A673 (cell line): ENCODE measurements at places on chromosomes 16 and 17. TPM values are rescaled to one million over a fixed set of nuclear protein-coding genes. Genes with fewer than 3 reads are reported as not detected.

The MRM1 gene
- total RNA-seq = 5.7 and 6.5 TPM in 2 replicates

GRCh38 chr16:49460786-49461470 lies 87.3 kb downstream of the C16orf78 start:
- no peaks in the 10 kb centered on the region for H3K36me3 ChIP-seq
- no peak overlapping the region for H3K27ac ChIP-seq
- H3K27me3 ChIP-seq = no peaks in the 10 kb centered on the region
- DNase-seq = no peak

- peak; percentile 69 for DNase-seq
- H3K36me3 ChIP-seq = no peaks in the 10 kb centered on the region
- peaks cover 6% of the 10 kb centered on the region for H3K4me1 ChIP-seq
- H3K4me3 ChIP-seq = peak within 1 kb of the TSS; percentile 60
- H3K27me3 ChIP-seq = no peaks in the 10 kb centered on the region
Observed at GRCh38 chr17:47693731-47694580, at the start of gene TBKBP1. TSS of gene TBKBP1 (plus strand) at chr17:47694161. CDS start at chr17:47696113, 1,952 bp downstream.

The ZNF629 gene
- total RNA-seq = 25.3 and 26.9 TPM in 2 replicates

The MT1G gene
- 10.8 and 48.8 TPM in 2 replicates for total RNA-seq

- no peak for DNase-seq
- H3K27ac ChIP-seq = no peak overlapping the region
- H3K4me1 ChIP-seq = no peaks in the 10 kb centered on the region
- no peaks in the 10 kb centered on the region for H3K27me3 ChIP-seq
- no peaks in the 10 kb centered on the region for H3K36me3 ChIP-seq
Observed at GRCh38 chr16:84214451-84215066, 23.6 kb downstream of the ADAD2 start.

GRCh38 chr16:65967376-65967775 lies 399.1 kb upstream of the CDH5 start:
- H3K36me3 ChIP-seq = no peaks in the 10 kb centered on the region
- H3K27me3 ChIP-seq = no peaks in the 10 kb centered on the region
- H3K4me3 ChIP-seq = no peak overlapping the region
- DNase-seq = no peak
- H3K27ac ChIP-seq = no peak overlapping the region

GRCh38 chr17:78535273-78536197 lies 41.7 kb downstream of the DNAH17 start:
- H3K27ac ChIP-seq = no peak overlapping the region
- no peak overlapping the region for H3K4me3 ChIP-seq
- no peaks in the 10 kb centered on the region for H3K4me1 ChIP-seq
- H3K36me3 ChIP-seq = no peaks in the 10 kb centered on the region
- DNase-seq = no peak

DNA sequence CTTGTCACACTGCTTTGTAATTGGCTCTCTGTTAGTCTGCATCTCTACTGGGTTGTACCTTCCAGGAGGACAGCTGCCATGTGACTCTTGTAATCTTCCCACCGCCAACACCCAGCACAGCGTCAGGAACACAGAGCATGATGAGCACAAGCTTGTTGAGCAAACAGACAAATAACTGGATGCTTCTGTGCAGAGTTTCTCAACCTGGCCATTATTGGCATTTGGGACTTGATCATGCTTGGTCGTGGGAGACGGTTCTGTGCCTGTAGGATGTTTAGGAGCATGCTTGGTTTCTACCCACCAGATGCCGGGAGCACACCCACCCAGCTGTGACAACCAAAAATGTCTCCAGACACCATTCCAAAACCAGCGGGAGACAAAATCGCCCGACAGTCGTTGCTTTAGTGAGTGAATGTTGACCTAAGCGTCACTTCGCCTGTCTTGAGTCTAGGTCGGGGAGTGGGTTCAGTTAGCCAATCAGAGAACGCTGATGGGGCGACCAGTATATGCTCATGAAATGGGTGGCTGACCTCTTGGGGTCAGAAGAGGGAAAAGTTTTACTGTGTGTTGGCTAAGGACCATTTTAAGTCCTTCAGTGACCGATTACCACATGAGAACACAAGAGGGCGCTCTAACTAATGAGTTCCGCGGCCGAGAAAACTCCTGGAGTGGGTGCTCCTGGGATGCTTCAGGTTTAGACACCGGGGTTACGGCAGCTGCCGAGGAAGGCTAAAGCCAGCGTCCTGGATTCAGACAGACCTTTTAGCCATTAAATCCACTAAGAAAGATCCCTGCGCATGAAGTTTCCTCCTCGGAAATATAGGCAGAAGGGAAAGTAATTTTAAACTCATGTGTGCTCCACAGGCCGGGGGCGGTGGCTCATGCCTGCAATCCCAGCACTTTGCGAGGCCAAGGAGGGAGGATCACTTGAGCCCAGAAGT lies 57.8 kb upstream of the TEX2 start:
- H3K36me3 ChIP-seq = no peaks in the 10 kb centered on the region
- no peaks in the 10 kb centered on the region for H3K4me1 ChIP-seq
- H3K27me3 ChIP-seq = no peaks in the 10 kb centered on the region
- no peak overlapping the region for H3K4me3 ChIP-seq
- peak; percentile 85 for DNase-seq

The DRC7 gene
- total RNA-seq = not detected in 2 replicates

DNA sequence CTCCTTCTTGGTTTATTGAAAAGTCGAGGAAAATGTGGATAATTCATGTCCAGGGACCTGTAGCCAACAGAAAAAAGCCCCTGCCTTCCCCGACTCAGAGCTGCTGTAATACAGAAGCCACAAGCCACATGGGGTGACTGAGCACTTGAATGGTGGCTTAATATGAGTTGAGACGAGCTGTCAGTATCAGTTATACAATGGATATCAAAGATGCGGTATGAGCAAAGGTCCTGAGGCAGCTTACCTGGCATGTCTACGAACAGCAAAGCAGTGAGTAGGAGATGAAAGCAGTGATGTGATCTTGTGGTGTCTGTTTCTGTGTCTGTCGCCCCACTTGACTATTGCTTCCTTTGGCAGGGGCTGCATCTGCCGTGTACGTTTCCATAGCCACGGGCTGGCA lies 12.2 kb upstream of the RMI2 start:
- H3K27ac ChIP-seq = no peak overlapping the region
- H3K4me3 ChIP-seq = no peak overlapping the region
- no peak for DNase-seq

The FTO gene
- 72.7 and 73.4 TPM in 2 replicates for total RNA-seq

DNA sequence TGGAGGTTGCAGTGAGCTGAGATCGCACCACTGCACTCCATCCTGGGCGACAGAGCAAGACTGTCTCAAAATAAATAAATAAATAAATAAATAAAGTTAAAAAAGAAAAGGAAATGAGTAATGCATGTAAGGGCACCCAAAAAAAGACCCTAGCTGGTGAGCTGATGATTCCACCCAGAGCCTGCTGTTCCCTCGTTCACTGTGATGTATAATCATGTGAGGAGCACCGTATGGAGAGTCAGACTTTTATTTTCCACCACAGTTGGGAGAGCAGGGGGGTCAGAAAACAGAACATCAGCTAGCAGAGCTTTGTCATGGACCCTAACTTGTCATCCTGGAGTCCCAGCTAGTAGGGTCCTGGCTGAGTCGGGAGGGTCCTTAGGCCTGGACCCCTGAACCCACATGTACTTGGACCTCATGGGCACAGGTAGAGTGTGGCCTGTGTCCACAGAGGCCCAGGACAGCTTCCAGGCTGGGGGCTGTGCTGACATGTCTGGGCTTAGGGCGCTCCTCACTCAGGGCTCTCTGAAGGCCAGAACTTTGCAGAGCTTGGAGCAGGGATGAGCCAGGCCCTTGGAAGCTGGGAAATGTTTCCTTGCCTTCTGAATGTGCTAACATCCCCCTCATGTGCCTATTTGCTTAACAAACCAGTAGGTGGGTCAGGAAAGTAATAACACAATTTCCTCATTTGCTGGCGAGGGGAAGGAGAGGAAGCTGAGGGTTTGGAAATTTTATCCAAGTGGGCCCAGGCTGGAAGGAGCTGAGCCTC lies 18.8 kb upstream of the LASP1NB start:
- H3K4me1 ChIP-seq = no peaks in the 10 kb centered on the region
- no peaks in the 10 kb centered on the region for H3K27me3 ChIP-seq
- no peak overlapping the region for H3K4me3 ChIP-seq
- no peak overlapping the region for H3K27ac ChIP-seq
- no peak for DNase-seq

The MRPL12 gene
- total RNA-seq = 184 and 186 TPM in 2 replicates
